Left ventricle myocardium superior (tissue), 1 donor: ENCODE measurements at places on chromosomes 6 and 20.
A peak's percentile ranks its signal among the peaks of the same experiment; 100 is the strongest.

GRCh38 chr6:10355115-10355702 is 59.7 kb downstream of the TFAP2A start:
- no peak for DNase-seq

GRCh38 chr6:65531533-65531932 is 175.5 kb downstream of the EYS start:
- no peak for DNase-seq

DNA sequence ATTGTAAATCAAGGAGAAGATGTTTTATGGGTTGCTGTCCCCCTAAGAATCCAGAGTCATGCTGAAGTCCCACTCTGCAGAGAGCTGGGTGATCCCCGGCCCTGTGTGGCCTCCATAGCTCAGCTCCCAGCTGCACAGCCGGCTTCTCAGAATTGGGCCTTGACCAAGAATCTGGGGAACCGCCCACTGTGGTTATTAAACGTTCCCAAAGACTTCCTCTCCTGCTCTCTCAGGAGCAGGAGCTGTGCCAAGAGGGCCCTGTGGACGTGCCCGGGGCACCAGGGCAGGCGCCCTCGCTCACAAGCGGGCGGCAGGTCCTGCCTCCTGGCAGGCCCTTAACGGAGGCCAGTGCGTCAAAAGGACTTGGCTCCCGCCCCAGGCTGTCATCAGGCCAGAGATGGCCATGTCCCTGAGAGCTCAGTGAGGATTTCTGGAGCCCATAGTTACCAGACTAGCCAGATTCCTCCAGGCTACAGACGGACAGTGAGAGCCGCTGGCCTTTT is 30.4 kb downstream of the ZC3H12D start:
- peak; percentile 99 for DNase-seq

GRCh38 chr6:138977646-138978167 is 10.3 kb downstream of the REPS1 start:
- DNase-seq: no peak

GRCh38 chr6:119122336-119122735 is 43.9 kb upstream of the FAM184A start:
- no peak for DNase-seq

- peak; percentile 46 for DNase-seq
Measured at GRCh38 chr6:106519460-106520394, 109.6 kb downstream of the RTN4IP1 start.

- no peak for DNase-seq
Measured at GRCh38 chr20:5511930-5512329, 195.2 kb upstream of the PROKR2 start.

DNA sequence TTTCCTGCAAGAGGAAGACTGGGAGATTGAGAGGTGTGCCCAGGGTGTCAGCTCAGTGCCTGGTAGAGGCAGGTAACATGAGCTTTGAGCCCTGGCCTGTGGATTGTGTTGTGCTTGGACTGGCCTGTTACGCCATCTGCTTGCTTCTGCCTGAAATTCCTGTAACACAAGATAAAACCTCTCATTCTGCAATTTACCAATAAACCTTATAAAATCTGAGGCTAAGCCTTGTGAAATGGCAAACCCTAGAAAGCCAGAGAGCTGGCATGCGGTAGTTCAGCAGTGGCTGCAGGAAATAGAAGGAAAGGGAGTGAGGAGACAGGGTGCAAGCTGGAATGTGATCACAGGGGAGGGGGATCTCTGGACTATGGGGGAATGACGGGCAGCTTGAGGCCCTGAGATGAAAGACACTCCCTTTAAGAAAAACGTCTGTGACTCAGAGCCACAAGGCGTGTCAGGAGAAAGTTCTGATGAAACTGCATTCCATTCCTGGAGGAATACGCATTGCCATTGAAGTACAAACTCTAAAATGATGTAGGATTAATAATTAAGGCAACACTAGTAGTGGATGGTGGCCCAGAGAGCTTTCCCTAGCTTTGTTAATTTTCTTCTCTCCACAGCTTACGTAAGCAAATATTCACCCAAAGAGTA is 26.3 kb upstream of the TFAP2A start:
- no peak for DNase-seq

DNA sequence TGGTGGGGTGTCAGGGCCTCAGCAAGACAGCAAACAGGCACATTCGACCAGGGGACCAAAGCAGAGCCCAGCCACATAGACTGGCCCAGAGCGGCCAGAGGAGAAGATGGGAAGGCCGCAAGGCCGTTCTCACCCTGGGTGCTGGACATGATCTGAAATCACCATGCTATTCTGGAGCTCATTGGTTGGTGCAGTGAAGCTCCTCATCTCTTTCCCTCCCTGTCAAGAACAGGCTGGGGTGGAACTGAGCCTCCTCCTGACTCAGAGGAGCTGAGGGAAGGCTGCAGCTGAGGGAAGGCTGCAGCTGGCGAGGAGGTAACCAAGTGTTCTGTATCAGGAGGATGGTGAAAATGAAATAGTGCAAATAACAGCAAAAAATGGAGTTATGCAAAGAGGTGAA is 80.0 kb downstream of the AKAP7 start:
- DNase-seq: peak; percentile 27

- DNase-seq: no peak
Measured at GRCh38 chr6:159943968-159944598, 24.8 kb upstream of the IGF2R start.

- peak; percentile 58 for DNase-seq
Measured at GRCh38 chr20:44615169-44615791, 32.9 kb downstream of the PKIG start.

DNA sequence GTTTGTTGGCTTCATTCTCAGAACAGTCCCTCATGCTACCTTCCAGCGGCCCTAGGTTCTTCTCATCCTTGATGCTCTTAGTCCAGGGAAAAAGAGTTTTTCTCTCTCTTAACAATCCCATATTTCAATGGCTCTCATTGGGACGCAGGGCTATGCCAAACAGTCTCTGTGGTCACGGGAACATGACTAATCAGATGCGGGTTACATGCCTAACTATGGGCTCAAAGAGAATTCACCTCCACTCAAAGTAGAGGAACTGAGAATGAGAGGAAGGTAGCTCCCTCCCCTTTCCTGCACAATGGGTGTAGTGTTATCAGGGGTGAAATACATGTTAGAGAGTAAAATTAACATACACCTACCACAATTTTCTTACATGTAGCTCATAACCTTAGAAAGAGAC is 18.1 kb upstream of the ATRN start:
- DNase-seq: no peak

GRCh38 chr6:45576648-45577624 is 199.2 kb upstream of the SUPT3H start:
- DNase-seq: peak; percentile 80
